ENCODE measurements at places on chromosomes 2 and 18.

DNA sequence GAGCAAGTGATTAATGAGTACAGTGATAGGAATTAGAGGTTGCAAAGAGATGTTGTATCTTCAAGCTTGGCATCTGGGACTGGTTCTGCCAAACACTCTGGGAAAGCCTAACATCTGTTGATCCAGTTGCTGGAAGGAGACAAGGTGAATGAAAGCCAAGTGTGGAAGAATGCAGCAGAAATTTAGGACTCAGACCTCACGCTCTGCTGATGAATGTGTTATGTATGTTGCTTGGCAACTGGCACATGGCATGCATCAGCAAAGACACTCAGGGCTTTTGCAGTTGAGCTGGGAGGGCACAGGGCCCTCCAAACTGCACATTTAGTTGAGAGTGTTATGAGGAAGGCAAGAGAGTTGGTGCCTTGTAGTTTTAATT is 105.5 kb downstream of the COLEC12 start:
- DNase-seq, result no peak

- DNase-seq, result no peak
Measured at GRCh38 chr18:73638709-73639108, 508.9 kb downstream of the FBXO15 start.

DNA sequence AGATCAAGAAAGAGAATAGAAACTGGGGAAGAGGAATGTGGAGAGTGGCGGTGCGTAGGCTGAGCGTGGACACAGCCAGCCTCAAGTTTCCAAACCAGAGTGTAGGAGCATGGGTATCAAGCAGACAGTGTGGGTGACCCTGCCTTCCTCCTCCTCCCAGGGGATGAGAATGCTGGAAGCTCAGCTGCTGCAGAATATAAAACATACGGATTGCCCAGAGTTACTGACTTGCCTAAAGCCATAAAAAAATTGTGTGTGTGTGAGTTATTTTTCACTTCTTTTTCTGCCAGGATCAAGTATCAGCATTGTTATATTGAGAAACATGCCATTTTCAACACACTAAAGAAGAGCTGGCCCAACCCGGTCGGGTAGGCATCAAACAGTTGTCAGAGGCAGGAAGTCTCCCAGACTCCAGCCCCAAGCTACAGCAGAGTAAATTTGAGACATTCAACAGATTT is 333.3 kb upstream of the ACVR2A start:
- no peak for DNase-seq

- DNase-seq, result no peak
Measured at GRCh38 chr18:907885-908757, 3.5 kb downstream of the ADCYAP1 start.

DNA sequence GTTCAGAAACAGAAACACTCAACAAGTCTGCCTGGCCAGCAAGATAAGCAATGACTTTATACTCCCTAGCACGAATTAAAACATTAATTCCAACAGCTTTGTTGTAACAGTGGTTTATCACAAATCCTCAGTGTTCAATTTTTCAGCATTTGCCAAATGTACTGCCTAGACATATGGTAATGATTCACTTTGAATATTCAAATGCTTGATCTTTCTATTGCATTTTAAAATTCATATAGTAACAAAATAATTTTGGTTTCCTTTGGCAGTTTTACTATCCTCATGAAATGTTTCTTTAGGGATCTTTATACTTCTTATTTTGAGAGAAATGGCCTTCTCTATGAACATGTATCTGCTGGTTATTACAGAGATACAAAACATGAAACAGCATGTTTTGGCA is 851.8 kb upstream of the NXPH2 start:
- no peak for DNase-seq

DNA sequence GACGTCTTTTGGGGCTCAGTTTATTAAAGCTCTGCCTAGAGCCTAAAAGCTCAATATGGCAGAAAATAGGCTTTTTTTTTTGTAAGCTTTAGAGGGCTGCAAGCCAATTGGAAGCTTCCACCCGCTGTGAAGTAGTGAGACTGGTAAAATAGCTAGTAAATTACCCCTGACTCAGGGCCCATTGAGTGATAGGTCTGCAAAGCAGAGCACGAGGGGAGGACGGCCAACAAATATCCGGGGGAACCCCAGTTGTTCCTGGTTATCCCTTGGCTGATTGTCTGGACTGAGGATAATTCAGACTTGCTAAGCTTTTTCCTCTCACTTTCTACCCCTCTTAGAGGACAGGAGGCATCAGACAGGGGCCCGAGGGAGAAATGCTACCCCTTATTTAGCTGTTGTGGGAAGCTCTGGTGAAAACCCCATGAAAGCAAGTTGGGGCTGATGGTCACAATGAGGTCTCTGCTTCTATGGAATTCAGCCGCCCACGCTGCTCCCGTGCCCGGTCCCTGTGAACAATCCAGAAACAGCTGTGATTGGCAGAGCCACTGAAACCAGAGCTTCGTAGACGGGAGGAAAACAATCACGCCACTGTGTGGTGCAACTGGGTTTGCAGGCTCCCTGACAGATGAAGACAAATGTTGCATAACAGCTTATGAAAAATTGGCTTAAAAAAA is 141.9 kb upstream of the LGALSL start:
- no peak for DNase-seq

DNA sequence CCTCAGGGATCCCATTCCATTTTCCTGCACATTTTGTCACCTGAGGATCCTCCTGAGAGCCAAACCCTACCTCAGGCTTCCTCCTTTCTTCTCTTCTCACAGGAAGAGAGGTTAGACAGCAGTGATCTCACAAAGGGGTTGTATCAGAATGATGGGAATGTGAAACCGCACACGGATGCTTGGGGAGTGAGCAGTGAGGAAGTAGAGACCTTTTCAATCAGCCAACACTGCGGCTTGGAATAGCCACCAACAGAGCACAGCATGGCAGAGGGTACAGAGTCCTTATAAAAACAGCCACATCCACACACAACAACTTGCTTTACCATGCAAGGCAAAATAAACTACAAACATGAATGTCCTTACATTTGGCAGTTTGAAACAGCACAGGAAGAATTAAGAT is 8.7 kb downstream of the TMEM182 start:
- DNase-seq, result no peak

DNA sequence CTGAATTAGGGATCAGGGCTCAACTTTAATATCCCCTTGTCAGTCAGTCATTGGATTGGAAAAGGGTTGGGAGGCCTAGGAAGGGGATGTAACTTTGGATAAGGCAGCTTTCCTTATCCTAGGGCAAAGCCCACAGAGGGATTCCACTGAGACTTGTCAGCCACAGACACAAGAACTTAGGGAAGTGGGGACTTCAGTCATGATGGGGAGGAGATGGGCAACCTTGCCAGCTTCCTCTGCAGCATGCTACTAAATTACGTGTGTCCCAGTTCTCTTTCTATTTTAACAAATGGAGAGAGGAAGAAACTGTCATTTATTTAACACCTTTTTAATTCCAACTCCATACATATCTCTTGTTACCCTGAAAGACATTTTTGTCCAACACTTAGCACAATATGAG is 237.8 kb downstream of the WDR7 start:
- DNase-seq, result no peak

DNA sequence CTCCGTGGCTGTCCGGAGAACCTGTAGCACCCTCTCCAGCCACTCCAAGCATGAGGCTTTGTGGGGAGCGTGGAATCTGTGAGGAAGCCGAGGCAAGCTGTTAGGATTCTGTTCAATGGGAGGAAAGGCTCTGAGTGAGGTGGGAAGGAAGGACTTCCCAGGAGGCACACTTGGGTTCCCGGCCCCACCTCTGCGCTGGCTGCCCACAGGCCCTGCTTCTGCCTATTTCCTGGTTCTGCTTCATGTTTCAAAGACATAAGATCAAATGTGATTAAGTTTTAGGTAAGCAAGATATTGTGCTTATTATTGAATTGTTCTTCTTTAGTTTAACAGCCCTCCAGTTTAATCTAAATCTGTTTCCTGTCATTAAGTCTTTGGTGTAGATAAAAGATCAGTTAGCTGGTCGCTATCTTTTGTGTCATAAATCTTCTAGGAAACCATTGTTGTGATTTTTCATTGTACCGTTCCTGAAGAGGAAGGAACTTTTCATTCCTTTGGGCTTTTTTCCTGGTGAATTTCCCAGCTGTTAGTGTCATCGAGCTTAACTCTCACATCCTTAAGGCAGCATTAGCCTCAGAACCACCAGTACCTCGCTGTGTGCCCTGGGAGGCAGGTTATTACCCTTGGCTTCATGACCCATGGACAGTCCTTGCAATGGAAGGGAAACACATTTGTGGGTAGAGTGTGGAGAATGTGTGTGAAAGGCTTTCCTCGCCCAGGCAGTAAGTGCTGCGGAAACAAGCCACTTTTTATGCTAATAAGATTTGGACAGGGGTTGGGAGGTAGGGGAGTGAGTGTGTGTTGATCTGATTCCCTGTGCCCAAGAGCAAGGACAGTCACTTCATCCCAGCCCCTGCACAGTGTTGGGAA is 61.9 kb upstream of the ALPP start:
- no peak for DNase-seq

DNA sequence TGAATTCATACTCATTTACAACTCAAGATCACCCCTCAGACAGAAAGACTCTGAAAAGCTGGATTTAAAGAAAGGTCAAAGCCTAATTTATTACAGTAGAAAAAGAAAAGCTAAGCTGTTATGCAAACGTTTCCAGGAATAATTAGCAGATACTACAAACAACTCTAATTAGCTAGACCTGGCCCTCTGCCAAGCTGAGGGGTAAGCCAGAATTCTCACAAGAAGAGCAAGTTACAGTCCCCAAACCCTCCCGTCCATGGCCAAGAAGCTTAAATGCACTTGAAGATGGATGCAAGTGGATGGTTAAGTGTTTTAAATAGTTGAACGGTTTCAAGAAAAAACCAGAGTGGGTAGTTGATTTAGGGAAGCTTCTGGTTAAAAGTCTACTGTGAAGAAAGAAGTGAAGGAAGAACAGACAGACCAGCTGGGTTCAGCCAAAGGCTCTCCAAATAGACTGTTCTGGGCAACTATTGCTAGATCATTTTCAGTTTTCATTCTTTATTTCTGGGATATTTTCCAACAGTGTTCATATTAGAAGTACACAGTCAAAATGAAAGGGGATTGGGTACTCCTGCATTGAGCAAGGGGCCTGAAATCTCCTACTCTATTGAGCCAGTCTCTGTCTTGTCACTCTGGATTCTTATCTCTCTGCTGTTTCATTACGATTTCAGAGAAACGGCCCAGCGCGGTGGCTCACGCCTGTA is 4.8 kb downstream of the LMAN2L start:
- no peak for DNase-seq

DNA sequence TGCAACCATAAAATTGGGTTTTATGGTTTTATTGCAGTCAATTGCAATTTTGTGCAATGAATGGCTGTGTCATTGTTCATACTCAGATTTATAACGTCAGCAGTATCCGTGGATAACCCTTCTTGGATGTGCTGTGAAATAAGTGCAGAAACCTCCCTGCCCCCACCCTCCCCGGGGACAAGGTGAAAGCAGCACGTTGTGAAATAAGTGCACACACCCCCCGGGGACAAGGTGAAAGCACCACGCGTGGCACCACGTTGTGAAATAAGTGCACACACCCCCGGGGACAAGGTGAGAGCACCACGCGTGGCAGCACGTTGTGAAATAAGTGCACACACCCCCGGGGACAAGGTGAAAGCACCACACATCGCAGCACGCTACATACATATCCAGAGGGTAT is 93.6 kb upstream of the NFATC1 start:
- DNase-seq, result no peak

DNA sequence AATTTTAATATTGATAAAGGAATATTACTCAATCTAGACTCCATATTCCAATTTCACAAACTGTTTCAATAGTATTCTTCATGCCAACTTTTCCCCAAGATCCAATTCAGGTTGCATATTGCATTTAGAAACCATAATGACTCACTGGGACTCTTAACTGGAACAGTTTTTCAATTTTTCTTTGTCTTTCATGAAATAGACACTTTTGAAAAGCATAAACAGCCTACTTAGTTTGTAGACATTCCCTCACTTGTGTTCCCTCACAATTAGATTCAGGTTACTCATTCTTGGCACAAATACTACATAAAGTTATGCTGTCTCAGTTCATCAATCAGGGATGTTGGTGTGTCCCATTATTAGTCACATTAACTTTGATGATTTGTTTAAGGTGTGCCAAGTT is 1768.4 kb upstream of the PIK3C3 start:
- DNase-seq, result no peak

DNA sequence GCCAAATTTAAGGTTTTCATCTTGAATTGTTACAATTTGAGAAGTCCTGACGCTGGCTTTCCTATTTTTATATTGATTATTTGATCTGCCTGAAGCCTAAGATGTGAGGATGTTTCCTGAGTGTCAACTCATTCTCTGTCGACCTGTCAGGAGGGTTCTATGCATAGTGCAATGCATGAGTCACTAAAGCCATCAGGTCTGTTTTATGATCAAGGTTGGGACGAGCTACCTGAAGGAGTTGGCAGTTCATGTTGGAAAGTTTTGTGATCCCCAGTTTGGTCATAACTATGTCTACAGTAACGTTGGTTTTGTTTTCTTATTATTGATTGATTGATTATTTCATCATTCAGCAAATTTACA is 71.2 kb downstream of the NABP1 start:
- no peak for DNase-seq

DNA sequence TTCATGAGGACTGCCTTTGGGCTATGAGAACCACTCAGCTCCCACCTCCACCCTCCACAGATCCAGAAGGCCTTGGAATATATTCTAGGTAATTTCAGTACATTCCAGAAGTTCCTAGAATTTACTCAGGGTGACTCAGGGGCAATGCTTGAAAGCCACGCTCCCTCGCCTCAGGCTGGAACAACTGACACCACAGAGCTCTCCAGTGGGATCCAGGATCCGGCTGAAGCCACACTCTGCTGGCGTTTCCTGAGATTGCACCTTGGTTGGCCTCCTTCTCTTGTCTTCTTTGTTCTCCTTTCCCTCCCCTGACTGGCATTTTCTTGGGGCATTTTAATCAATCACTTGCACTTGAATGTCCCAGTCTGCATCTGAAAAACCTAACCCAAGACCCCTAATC is 92.6 kb upstream of the KCNE4 start:
- DNase-seq, result no peak

GRCh38 chr2:57376985-57377384 is 669.6 kb upstream of the VRK2 start:
- no peak for DNase-seq

DNA sequence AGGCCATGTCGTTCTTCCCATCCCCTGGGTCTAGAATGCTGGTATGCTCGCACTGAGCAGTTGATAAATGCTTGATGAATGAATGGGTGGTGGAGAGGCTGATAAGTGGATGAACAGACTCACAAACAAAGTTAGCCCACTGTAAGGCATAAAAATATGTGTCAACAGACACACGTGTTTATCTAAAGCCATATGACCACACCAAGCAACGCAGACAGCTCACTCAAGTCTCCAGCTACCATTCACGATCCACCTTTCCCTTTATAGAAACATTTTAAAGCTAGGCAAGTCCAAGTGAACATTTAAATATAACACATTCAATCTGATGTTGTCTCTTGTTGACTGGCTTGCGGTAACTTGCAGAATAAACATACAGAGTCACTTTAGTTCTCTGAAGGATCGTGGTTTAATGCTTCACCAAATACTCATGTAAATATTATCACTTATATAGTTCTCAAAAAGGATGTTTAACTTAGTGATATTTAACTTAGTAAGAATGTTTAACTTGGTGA is 105.5 kb downstream of the NOL10 start:
- no peak for DNase-seq
